ENCODE measurements at places on chromosomes 2 and 18.

- DNase-seq: no peak
These were observed 204.3 kb downstream of the HDAC4 start for GRCh38 chr2:239196474-239197021.

DNA sequence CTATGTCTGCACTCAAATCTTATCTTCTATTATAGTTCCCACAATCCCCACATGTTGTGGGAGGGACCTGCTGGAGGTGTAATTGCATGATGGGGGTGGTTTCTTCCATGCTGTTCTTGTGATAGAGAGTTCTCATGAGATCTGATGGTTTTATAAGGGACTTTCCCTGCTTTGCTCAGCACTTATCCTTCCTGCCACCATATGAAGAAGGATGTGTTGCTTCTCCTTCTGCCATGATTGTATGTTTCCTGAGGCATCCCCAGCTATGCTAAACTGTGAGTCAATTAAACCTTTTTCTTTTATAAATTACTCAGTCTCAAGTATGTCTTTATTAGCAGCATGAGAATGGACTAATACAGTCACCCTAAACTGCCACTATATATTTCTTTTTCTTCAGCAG lies 79.1 kb downstream of the SH3YL1 start:
- no peak for DNase-seq

DNA sequence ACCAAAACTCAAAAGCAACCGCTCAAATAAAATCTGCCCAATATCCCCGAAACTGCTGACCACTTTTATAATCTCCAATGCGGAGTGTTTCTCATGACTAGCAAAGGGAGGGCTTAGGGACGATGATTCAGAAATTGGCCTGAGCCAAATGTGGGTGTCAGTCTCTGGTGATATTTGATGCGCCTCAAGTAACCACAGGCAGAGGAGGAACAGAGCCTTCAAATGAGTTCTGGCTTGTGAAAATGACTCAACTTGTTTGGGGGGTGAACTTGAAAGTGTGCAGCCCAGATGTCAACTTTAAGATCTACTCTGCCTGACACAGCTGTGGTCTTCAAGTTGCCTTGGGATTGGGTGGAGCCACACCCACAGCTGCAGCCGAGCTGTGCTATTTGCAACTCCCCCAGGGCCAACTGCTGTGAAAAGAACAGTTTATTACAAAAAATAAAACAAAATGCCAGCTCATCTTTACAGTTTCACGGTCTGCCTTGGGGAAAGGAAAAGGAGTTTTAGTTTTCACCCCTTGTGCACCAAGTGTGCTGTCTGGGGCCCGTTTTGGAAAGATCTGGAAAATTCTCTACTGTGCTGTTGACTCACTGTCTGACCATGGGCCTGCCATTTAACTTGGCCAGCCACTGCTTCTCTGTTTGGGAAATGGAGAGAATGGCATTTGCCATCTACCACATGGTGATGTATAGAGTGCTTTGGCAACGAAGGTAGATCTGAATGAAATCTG lies 222.1 kb downstream of the MTX2 start:
- DNase-seq: peak; percentile 99

- DNase-seq: no peak
These were observed 54.4 kb downstream of the FAM178B start for GRCh38 chr2:96931966-96932365.

DNA sequence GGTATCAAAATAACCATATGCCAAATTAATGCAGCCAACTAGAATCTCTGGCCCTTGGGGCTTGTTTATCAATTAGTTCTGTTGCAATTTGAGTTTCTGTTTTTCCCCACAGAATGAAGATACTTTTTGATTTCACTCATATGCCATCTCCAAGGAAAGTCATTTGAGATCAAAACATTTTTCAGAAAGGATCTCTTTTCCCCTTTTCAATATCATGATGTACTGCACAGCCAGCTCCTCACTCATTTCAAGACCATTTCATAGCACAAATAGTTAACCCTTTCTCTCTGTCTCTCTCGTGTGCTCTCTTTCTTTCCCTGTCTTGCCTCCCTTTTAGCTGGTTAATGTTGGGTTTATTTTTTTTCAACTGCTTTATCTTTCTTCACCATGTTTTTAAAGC lies 387.3 kb downstream of the STK39 start:
- no peak for DNase-seq

DNA sequence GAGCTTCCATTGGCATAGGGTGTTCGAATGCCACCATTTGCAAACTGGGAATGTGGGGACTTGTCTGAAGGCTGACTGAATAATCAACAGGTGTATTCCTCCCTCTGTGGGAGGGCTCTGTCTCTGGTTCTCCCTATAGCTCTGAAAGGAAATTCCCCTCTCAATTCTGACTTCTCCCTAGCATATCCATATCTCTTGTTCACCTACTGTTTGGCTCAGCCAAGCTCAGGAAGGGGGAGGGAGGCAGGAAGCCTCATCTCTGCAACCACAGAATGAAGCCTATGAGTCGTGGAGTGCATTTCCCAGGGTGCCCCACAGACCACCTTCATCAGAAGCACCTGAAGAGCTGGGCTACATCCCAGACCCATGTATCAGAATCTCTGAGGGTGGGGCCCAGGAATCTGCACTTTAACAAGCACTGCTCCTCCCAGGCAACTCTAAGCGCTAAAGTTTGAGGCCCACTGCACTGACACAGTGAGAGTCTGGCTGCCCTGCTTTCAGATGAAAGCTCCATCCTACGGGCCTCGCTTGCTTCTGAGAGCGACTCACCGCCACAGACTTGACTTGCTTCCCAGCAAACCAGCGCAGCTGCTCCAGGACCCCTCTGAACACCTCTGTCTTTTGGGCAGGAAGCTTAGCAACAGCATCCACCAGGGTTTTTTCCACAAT lies 32.0 kb downstream of the XDH start:
- no peak for DNase-seq

GRCh38 chr2:214591366-214591765 lies 180.5 kb downstream of the VWC2L start:
- DNase-seq: no peak

GRCh38 chr2:219687272-219687671 lies 59.8 kb downstream of the SLC4A3 start:
- no peak for DNase-seq

GRCh38 chr18:15165048-15165447 lies 417.1 kb downstream of the ANKRD30B start:
- no peak for DNase-seq

- no peak for DNase-seq
These were observed 5.1 kb downstream of the SP140 start for GRCh38 chr2:230230496-230231200.

DNA sequence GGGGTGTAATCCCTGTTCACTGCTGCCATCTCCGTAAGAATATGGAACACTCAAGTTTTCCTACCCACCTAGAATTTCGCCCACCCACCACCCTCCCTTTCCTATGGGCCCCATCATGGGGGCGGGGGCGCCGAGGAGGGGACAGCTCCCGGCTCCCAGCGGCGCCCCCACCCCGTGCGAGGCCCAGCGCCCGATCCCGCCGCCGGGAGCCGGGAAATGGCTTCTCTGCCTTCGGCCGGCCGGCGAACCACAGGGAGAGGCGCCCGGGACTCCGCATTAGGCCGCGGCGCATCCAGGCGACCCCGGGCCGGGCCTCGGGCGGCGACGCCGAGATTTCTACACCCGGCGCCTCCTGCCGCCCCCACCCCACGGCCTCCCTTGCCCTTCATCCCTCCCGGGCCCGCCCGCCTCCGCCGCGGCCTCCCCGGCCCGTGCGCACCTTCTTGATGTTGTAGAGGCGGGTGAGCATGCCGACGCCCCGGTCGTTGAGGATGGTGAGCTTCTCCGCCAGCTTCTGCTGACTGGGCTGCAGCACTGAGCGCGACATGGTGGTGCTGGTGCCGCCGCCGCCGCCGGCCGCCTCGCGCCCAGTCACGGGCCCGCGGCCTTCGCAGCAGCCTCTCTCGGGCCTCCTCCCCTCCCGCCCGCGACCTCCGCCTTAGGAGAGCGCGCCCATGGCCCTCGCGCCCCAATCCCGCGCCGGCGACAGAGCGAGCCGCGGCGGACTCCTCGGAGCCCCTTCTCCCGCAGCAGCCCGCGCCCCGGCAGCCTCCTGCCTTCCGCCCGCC lies 510 bp downstream of the NCKAP1 start:
- no peak for DNase-seq

DNA sequence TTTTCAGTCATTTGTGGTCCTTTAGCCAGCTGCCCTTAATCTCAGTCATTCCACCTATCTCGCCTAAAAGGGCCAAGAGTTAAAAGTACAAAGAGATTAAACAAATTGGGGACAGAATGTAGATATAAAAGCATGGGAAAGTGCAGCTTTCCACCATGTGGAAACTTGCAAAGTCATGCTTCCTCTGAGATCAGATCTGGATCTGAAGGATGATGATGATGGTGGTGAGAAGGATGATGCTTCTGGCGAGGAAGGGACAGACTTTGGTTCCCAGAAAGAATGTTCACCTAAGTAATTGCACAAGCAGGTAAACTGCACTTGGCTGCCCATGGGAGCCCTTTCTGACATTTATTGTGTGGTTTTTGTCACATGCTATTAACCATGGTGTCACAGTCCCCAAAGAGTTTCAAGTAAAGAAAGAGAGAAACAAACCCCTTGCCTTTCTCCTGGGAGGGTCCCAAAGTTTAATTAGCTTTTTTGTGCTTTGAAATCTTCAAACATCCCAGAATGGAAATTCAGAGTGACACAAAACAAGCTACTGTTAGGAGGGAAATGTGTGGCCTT lies 34.7 kb downstream of the KLF7 start:
- DNase-seq: no peak

- no peak for DNase-seq
These were observed 20.0 kb upstream of the PTPN2 start for GRCh38 chr18:12904012-12904516.

DNA sequence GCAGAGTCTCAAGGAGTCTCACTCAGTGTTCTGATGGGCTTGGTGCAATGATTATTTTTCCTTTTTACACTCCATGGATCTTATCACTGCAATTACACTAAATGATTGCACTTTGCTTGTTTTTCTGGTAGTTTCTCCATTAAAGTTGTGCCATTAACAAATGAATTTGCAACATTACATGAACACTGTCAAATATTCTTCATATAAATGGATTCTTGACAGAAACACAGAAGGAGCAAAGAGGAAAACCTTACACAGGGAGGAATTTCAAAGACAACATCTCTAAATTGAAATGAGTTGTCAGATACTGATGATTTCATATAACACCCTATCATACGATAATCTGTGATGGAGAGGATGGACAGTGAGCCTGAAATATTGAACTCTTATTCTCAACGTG lies 65.4 kb upstream of the CHST9 start:
- no peak for DNase-seq

- no peak for DNase-seq
These were observed 365.9 kb upstream of the HS6ST1 start for GRCh38 chr2:128684523-128684922.

DNA sequence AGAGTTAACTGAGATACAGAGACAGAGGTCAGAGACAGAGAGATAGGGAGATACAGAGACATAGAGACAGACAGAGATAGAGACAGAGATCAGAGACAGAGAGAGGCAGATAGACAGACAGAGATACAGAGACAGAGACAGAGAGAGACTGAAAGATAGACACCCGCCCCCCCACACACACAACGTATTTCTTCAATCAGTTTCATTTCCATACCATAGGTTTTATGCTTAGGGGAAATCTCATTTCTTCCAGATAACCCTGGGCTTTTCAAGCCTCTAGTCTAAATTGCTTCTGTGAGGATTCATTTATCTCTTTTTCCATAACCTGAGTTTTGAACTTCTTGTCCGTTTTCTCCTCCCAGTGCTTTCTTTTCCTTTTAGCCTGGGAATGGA lies 94.6 kb downstream of the CD8B2 start:
- DNase-seq: no peak

- no peak for DNase-seq
These were observed 113.6 kb upstream of the GALNT5 start for GRCh38 chr2:157143901-157144300.

- no peak for DNase-seq
These were observed 74.6 kb upstream of the RNF152 start for GRCh38 chr18:61967252-61967891.

GRCh38 chr18:7021994-7022840 lies 95.4 kb downstream of the LAMA1 start:
- DNase-seq: no peak

DNA sequence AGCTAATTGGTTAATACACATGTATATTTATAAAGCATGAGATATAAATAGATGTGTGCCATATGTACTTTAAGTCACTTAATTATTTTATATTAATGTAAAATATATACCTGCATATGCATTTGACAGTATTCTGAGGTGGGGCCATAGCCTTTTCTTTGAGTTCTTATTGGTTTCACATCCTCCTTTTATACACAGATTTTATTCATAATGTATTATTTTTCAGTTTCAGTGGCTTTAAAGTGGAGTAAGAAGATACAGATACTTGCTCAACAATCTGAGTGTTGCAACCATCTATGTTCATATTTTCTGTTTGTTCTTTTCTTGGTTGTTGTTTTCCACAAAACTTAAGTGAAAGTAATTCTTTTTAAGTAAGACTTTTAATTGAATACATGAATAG lies 436.5 kb downstream of the RND3 start:
- DNase-seq: no peak

- no peak for DNase-seq
These were observed 343.1 kb upstream of the SLC39A10 start for GRCh38 chr2:195313962-195314361.

GRCh38 chr2:199019898-199020507 lies 437.7 kb downstream of the SATB2 start:
- peak; percentile 13 for DNase-seq

DNA sequence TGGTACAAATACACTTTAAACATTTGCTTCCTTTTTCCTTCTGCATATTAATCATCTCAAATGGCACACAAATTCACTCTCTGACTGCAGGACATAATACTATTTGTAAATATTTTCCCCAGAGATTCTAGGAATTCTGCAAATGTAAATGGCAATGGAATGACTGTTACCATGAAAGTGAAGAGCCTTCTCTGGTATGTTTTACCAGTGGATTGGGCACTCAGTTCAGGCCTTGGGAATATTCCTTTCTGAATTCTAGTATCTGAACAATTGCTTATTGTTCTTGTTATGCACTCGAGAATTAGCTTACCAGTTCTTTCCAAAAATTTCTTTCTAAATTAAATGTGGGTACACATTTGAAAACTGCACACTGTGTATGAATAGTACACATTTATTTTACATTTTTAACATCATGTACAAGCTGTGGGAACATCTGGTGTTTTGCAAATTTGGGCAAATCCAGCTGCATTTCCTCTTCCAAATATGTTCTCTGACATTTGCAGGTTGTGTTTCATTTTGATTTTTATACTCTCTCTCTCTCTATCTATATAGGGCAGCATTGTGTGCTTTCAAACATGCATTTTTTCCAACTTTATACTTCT lies 289.1 kb downstream of the NBAS start:
- no peak for DNase-seq

DNA sequence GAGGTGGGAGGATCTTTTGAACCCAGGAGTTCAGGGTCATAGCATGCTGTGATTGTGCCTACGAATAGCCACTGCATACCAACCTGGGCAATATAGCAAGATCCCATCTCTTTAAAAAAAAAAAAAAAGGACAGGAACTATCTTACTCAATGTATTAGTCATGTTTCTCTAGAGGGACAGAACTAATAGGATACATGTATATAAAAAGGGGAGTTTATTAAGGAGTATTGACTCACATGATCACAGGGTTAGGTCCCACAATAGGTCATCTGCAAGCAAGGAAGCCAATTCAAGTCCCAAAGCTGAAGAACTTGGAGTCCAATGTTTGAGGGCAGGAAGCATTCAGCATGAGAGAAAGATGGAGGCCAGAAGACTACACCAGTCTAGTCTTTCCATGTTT lies 18.8 kb upstream of the CASP10 start:
- no peak for DNase-seq
